Activated CD4-positive, alpha-beta memory T cell treated with anti-CD3 and anti-CD28 coated beads, Interleukin-2, amount 10 ng/mL, durations not matched to agents 7 days and 5 days (primary cell): ENCODE measurements at places on chromosomes 16 and 17. TPM values are rescaled to one million over a fixed set of nuclear protein-coding genes. Genes with fewer than 3 reads are reported as not detected.

DNA sequence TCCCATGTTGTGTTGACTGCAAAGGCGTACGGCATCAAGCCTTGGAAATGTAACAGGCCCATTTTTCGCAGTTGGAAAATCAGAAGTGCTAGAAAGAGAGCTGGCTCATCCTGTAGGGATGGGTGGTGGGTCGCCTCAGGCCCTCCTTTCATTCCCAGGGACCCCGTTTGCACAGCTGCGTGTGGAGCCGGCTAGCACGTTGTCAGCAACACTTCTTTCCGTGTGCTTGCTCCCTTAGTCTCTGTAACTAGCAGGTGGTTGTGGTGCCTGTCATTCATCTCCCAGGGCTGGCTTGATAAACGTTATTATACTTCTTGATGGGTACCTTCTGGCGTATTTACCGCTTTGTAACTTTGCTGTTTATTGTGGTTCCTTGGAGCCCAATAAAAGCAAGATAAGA is 239.0 kb upstream of the CACNG5 start:
- no peak for DNase-seq

The SPEM3 gene
- not detected for total RNA-seq

DNA sequence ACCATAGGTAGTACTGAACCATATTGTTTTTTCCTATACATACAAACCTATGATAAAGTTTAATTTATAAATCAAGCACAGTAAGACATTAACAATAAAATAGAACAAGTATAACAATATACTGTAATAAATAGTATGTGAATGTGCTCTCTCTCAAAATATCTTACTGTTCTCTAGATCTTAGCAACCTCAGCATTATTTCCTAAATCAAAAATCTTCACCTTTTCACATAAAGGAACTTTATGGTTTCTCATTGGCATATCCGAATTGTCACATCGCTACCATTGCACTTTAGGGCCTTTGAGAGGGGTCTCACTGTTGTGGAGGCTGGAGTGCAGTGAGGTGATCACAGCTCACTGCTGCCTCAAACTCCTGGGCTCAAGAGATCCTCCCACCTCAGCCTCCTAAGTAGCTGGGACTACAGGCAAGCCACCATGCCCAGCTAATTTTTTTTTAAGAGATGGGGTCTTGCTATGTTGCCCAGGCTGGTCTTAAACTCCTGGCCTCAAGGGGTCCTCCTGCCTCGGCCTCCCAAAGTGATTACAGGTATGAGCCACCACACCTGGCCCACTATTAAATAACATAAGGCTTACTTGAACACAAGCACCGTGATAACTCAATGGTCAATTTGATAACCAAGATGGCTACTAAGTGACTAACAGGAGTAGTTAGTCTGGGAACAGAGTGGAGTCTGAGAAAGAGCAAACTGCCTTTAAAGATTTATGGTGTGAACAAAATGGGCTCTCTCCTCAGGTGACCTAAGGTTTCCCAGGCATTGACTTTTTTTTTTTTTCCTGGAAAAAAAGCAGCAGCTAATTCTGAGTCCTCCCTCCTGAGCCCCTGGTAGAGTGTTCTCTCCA is 2.9 kb upstream of the TMEM97 start:
- DNase-seq, result no peak

DNA sequence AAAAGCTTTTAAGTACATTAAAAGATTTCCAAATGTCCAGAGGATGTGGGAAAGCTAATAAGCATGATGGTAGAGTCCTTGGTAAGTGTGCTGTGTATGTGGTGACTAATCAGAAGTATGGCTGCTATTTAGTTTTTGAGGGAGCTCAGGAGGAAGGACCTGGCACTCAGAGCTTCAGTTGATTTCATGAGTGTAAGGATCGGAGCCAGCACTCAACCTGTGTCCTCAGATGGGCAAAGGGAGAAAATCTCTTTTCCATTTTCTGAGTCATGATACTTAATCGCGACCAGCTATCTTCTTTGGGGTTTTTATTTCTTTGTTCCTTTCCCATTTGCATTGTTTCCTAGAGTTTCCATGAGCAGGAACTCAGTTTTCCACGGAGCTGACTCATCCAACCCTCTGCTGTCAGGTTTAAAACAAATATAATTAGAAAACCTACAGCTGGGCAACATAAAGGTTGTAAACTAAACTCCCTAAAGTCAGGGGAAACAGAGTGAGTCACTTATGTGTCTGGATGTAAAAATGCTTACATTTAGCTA is 125.4 kb downstream of the MAP2K6 start:
- DNase-seq, result no peak
